ENCODE measurements at places on chromosomes 12 and 14. TPM values are rescaled to one million over a fixed set of nuclear protein-coding genes. Genes with fewer than 3 reads are reported as not detected.

The NPFF gene
- not detected for total RNA-seq

The MUCL1 gene
- not detected for total RNA-seq

The PPP1R36 gene
- total RNA-seq: not detected

The SLC25A21 gene
- 1.7 TPM for total RNA-seq

The HOXC11 gene
- 0.23 TPM for total RNA-seq

The IL31 gene
- total RNA-seq: not detected

The SLC4A8 gene
- 3.4 TPM for total RNA-seq

The DCAF11 gene
- 36.4 TPM for total RNA-seq

The OR6C4 gene
- total RNA-seq: not detected

The AQP5 gene
- total RNA-seq: not detected

The TAS2R43 gene
- not detected for total RNA-seq

The GALNT6 gene
- total RNA-seq: 102 TPM

The KIF5A gene
- 0.10 TPM for total RNA-seq

The B4GALNT1 gene
- total RNA-seq: 2.9 TPM

The FICD gene
- total RNA-seq: 8.4 TPM

The HRK gene
- total RNA-seq: not detected

The CCDC38 gene
- total RNA-seq: not detected

The TRHDE gene
- 1.5 TPM for total RNA-seq

The RGS6 gene
- total RNA-seq: not detected

The PLCZ1 gene
- total RNA-seq: not detected

Measured in glomerular endothelial cell (primary cell).